ENCODE measurements at places on chromosomes 1 and 21.

DNA sequence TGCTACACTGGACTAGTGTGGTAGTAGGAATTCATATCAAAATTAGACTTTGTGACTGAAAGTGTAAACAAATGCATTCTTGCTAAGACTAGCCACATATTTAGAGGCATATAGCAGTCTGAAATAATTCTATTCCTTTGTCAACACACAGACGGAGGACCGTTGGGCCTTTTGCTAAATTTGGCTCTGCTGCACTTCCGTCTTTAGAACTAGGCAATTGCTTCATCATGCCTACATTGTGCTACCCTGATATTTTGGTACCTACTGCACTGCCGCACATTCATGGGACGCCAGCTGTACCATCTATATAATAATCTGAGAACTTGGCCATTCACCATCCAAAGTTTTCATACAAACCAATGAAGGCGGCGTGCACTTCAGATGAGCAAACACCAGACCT, 346.8 kb downstream of the KIF26B start:
- DNase-seq = no peak

- no peak for DNase-seq
These were observed 147.2 kb downstream of the RASAL2 start for GRCh38 chr1:178241057-178241456.

DNA sequence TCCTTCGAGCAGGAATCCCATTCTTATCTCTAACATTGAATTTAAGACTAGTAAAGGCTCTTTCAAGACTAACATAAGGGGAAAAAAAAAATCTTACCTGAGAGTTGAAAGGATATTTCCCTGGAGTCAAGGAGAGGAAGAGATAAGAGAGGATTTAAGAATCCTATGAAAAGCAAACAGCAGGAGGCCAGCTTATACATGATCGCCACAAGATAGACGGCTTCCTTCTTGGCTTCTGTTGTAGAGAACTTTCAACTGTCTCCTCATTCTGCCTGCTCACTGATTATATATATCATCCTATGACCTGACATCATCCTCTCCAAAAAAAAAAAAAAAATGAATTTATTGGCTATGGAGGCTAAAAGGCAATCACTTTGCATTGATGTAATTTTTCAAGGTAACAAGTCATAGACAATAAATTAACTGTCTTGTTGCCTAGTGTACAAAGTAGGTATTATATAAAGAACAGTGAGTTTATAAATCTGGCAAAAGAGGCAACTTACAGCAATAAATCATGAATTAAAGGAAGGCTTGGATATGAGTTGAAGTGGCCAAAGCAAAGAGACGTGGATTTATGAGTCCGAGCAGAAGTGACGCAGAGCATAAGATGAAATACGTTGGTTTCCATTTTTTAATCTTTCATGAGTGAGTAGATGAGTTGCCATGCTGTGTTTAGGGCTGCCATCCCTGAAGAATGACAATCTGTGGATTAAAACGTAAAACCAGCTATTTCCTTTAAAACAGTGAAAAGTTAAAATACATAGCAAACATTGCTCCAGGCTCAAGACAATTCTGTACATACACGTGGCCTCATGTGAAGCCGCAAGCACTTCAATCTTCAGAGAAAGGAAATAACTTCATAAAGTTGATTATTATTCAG, at the start of gene UTS2:
TSS of gene UTS2 (minus strand) at position 262 of the 880 bp plus-strand sequence. CDS start at position 200, 62 bp downstream.
- no peak for DNase-seq

DNA sequence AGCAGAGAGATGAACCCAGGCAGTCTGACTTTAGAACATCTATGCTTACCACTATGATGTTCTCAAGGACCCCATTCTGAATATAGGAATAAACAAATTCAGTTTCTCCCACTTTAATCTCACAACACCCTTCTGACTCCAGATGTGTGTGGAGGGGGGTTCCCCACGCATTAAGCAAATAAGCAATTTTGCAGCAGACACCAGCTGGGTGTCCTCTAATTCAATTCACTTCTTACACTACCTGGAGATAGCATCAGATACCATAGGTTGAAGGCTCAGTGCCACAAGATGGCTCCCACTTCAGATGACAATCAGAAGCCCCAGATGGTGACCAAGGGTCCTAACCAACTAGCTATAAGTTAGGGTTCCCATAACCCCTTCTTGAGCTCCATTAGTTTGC, 30.3 kb upstream of the CEP350 start:
- no peak for DNase-seq

DNA sequence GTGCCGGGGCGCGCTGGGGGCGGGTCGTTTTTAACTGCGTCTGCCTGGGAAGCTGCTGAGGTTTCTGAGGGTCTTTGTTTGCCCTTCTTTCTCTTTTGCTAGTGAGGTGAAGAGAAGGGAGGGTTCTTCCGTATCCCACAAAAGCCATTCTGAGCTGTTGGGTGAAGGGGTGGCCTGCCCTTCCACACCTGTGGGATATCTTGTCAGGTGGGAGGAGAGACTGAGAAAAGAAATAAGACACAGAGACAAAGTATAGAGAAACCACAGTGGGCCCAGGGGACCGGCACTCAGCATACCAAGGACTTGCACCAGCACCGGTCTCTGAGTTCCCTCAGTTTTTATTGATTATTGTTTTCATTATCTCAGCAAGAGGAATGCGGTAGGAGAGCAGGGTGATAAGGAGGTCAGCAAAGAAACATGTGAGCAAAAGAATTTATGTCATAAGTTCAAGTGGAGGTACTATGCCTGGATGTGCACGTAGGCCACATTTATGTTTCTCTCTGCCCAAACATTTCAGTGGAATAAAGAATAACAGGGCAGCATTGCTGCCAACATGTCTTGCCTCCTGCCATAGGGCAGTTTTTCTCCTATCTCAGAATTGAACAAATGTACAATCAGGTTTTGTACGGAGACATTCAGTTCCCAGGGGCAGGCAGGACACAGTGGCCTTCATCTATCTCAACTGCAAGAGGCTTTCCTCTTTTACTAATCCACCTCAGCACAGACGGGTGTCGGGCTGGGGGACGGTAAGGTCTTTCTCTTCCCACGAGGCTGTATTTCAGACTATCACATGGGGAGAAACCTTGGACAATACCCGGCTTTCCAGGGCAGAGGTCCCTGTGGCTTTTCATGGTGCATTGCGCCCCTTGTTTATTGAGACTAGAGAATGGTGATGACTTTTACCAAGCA, 972 bp downstream of the PGBD2 start:
- no peak for DNase-seq

DNA sequence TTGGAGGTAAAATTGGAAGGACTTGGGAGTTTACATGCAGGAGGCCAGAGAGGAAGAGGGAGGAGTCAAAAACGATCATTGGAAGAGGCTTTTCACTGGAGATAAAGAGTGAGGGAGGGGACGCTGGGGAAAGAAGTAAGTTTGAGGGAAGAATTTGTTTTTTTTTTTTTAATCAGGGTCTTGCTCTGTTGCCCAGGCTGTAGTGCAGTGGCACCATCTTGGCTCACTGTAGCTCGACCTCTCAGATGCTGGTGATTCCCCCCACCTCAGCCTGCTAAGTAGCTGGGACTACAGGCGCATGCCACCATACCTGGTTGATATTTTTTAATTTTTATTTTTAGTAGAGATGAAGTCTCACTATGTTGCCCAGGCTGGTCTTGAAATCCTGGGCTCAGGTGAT, 1.2 kb upstream of the MROH7 start:
- DNase-seq = no peak

GRCh38 chr1:34907487-34908090, 21.9 kb downstream of the DLGAP3 start:
- no peak for DNase-seq

DNA sequence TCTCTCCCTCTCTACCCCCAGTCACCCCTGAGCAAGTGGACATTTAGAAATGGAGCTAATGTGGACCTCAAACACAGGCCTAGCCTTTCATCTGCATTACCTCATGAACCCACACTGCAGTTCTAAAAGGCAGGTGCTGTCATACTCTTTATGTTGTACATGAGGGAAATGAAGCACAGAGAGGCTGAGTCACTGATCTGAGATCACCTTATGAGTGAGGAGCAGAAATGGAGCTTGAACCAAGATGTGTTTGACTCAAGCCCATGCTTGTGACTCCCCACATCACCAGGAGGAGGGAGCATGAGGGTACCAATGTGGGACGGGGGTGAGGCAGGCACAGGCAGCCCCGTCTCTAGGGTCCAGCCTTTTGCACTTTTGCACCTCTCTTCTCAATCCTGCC, 702.8 kb downstream of the PTPRU start:
- DNase-seq = no peak

- no peak for DNase-seq
These were observed 91.7 kb downstream of the DTL start for GRCh38 chr1:212127221-212127620.

Measured in OCI-LY7 (cell line).